ENCODE measurements at places on chromosomes 6 and 20.

DNA sequence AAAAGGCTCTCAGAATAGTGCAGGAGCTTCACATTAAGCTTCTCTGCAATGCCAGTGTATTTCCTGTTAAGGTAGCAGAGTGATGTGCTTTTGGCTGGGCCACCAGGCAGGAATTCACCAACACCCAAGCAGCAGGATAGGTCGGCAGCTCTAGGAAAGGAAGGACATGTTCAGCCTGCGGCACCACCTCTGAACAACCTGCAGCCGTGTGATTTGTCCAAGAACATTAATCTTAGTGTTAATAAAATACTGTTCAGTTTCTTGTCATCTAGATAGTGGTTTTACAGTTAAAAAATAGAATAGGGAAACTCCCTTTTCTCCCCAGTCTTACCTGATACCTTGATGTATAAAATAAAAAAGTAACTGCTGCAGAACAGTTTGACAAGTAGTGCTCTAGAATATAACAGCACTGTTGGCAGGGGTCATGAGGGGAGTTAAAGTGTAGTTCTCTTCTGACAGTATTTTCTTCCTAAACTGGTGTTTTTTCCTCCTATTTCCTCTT is 18.8 kb downstream of the ZNF292 start:
- no peak for DNase-seq

- DNase-seq: no peak
Observed at GRCh38 chr20:31641391-31641790, 3.7 kb downstream of the COX4I2 start.

DNA sequence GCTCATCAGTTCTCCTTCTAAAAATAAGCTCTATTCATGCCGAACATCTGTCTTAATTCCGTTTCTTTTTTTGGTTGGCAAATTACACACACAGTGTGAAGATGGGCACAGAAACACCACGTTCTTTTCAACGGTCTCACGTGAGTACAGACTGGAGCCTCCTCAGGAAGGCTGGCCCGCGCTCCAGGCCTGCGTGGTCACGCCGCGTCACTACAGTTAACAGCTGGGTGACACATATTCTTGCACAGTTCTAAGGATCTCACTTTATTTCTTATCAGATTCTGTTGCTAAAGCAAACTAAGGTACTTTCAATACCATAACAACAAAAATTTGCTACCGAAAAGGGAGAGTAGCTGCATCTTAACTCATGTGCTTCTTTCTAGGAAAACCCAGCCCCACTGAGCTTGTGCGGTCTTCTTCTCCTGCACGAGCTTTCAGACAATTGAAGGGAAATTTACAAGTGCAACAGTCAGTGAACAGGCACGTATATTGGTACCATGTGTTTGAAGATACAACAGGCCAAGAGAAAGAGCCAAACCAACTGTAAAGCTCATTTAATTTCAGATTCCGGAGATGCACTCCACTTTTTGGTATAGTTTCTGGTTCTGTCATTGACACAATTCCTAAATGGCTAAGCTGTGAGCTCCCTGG is 55.6 kb upstream of the MPC1 start:
- DNase-seq: no peak

- DNase-seq: no peak
Observed at GRCh38 chr6:53441035-53441493, 92.3 kb upstream of the ELOVL5 start.

- DNase-seq: peak; percentile 75
Observed at GRCh38 chr20:17967521-17968365, 851 bp downstream of the SNX5 start.

DNA sequence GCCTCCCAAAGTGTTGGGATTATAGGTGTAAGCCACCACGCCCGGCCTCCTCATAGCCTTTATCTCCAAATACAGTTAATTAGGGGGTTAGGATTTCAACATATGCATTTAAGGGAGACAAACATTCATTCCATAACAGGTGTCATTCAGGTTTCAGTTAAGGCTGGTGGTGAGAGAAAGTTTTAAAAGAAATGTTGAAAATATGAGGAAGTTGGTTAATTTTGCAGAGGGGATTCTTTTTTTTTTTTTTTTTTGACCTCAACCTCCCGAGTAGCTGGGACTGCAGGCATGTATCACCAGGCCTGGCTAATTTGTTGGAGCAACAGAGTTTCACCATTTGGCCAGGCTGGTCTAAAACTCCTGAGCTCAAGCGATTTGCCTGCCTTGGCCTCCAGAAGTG is 12.5 kb upstream of the EBF4 start:
- DNase-seq: no peak

- peak; percentile 1 for DNase-seq
Observed at GRCh38 chr20:19566226-19566945, 191.7 kb upstream of the RIN2 start.

DNA sequence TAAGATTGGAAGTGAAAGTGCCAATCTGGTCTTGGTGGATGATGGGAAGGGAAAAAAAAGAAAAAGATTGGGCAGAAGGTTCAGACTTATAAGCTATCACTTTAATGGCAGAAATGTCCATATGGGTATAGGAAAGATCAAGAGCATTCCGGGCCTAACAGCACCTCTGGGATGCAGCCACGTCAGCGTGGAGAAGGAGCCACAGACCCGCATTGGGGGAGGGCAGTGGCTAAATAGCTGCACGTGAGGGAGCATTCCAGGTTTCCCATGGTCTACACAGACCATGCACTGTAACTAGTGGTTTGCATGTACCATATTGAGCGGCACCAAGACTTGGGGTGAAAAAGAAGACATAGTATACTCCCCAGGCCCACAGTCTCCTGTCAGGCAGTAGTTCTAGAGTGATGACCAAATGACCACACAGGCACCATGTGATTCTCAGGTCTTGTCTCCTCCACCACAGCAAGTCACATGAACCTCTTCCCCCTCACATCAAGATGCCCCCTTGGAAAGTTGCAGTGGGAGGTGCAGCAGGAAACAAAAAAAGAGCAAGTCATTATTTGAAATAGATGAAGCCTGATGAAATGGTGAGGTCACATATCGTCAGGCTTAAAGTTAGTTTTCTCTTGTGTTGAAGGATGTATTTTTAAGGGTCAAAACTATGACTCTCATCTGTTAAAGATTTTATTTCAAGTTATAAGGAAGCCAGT is 94.4 kb upstream of the TNFAIP3 start:
- DNase-seq: no peak
